Nephron progenitor cell (in vitro differentiated cells): ENCODE measurements at places on chromosomes 5 and 9.

- H3K27me3 ChIP-seq, result no peaks in the 10 kb centered on the region
Measured at GRCh38 chr5:53792338-53792737, 231.9 kb downstream of the NDUFS4 start.

DNA sequence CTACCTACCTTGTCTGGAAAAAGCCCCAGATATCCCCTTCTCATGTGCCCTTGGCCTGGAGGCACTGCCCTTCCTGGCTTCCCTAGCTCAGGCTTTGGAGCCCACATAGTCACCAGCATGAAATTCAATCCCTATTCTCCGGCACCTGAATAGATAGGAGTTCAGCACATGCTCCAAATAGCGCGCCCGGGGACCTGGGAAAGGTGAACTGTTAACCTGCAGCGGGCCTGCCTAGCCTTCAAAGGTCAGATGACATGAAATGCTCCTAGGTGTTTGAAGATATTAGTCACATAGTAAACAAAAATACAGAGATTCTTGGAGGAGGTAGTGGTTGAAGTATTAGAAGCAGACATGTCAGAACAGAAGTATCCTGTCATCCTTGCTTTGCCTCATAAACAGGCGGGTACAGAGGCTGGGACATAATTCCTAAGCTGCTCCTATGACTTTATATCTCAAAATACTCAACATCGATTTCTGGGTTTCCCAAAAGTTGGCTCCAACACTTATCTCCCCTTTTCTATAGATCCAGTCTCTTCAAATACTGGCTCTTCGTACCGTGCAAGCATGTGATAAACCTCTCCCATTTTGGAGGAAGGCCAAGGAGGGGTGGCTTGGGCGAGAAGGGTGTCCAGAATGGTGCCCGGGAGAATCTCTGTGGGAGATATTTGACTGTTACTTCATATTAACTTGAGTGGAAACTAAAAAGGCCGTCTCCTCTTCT, 88.0 kb upstream of the ANKH start:
- peak overlapping the region; percentile 42 for H3K27ac ChIP-seq
- DNase-seq, result no peak
- no peaks in the 10 kb centered on the region for H3K36me3 ChIP-seq
- H3K4me1 ChIP-seq, result peaks cover 30% of the 10 kb centered on the region
- no peak overlapping the region for H3K4me3 ChIP-seq
- peaks cover 3% of the 10 kb centered on the region for H3K27me3 ChIP-seq

DNA sequence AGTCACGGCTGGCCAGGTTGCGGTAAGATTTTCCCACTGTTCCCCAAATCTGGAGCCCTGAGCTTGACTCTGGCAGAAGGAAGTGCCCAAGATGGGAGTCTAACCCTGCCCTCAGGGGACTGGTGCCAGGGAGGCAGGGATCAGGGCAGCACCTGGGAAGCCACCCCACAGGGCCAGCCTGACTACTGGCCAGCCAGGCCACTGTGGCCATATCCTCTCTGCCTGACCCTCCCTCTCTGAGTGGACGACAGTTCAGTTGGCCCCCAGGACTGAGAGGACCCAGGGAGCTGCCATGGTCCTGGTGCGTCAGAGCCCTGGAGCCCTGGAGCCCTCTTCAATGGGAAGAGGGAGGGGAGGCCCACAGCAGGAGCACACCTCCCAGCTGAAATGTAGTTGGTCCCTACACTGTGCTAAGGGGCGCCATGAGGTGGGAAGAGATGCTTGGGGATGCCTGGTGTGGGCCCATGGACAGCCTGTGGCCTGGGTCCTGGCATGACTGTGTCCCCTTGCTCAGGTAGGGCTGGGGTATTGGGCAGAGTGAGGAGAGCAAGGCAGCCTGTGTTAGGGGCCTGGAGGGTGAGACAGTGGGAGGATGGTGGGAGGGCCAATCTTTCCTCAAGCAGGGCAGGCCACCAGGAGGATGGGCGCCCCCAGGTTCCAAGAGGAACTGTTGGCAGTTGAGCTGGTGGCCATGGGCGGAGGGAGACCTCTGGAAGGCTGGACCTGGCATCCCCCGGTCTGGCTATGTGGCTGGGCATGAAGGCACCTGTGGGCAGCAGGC, 81.1 kb downstream of the PHF2 start:
- H3K27ac ChIP-seq, result peak overlapping the region; percentile 42
- H3K36me3 ChIP-seq, result peaks cover 13% of the 10 kb centered on the region
- peaks cover 3% of the 10 kb centered on the region for H3K27me3 ChIP-seq
- DNase-seq, result no peak
- no peak overlapping the region for H3K4me3 ChIP-seq

GRCh38 chr5:31236339-31236738, 42.9 kb downstream of the CDH6 start:
- no peak overlapping the region for H3K4me3 ChIP-seq
- peaks cover 24% of the 10 kb centered on the region for H3K4me1 ChIP-seq
- H3K27me3 ChIP-seq, result no peaks in the 10 kb centered on the region
- peak overlapping the region; percentile 55 for H3K27ac ChIP-seq

DNA sequence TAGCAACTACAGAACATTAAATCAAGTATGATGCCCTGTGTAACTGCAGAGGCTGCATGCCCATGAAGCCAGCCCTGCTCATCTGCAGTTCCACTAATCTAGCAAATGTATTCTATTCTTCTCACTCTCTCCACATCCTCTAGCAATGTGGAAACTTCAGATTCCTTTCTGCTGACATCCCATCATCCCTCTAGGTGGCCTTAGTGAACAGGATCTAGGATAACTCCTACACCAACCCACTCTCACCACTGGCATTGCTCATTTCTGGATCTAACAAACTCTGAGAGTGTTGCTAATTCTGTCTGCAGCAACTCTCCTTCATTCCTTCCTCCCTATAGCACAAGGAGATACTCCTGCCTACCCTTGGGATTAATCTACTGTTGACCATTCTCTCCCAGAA, 80.8 kb downstream of the FAM81B start:
- peaks cover 79% of the 10 kb centered on the region for H3K36me3 ChIP-seq
- peaks cover 3% of the 10 kb centered on the region for H3K27me3 ChIP-seq
- no peak overlapping the region for H3K4me3 ChIP-seq
- peaks cover 10% of the 10 kb centered on the region for H3K4me1 ChIP-seq
- no peak for DNase-seq

GRCh38 chr5:74067748-74068541, 441.9 kb downstream of the ARHGEF28 start:
- H3K4me1 ChIP-seq, result peaks cover 14% of the 10 kb centered on the region
- no peak for DNase-seq
- H3K27me3 ChIP-seq, result peaks cover 4% of the 10 kb centered on the region
- no peak overlapping the region for H3K4me3 ChIP-seq
- H3K27ac ChIP-seq, result no peak overlapping the region
- H3K36me3 ChIP-seq, result no peaks in the 10 kb centered on the region

DNA sequence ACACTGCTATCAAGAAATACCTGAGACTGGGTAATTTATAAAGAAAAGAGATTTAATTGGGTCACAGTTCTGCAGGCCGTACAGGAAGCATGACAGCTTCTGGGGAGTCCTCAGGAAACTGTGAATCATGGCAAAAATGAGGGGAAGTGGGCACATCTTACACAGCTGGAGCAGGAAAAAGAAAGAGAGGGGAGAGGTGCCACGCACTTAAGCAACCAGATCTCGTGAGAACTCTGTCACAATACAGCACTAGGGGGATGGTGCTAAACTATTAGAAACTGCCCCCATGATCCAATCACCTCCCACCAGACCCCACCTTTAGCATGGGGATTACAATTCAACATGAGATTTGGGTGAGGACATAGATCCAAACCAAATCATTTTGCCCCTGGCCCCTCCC, 105.5 kb upstream of the CPLX2 start:
- peaks cover 7% of the 10 kb centered on the region for H3K27me3 ChIP-seq
- DNase-seq, result no peak
- no peak overlapping the region for H3K4me3 ChIP-seq
- H3K27ac ChIP-seq, result no peak overlapping the region
- H3K4me1 ChIP-seq, result peaks cover 5% of the 10 kb centered on the region

DNA sequence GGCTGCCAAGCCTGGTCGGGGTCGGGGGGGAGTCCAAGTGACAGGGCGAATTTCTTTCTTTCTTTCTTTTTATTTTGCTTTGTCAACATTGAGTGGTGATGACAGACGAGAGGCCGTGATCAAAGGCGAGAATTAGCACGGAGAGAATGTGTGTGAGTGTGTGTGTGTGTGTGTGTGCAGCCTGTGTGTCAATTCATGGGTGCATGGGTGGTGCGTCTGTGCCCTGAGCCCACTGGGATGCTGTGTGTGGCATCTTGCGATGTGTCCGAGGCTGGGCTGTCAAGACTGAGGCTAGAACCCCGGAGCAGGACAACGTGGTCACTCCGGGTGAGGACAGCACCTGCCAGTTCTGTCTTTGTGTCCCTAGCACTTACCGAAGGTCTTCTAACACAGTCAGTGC, 4.7 kb upstream of the FIBCD1 start:
- H3K36me3 ChIP-seq, result no peaks in the 10 kb centered on the region
- H3K27ac ChIP-seq, result no peak overlapping the region
- H3K4me1 ChIP-seq, result no peaks in the 10 kb centered on the region
- peaks cover 73% of the 10 kb centered on the region for H3K27me3 ChIP-seq

DNA sequence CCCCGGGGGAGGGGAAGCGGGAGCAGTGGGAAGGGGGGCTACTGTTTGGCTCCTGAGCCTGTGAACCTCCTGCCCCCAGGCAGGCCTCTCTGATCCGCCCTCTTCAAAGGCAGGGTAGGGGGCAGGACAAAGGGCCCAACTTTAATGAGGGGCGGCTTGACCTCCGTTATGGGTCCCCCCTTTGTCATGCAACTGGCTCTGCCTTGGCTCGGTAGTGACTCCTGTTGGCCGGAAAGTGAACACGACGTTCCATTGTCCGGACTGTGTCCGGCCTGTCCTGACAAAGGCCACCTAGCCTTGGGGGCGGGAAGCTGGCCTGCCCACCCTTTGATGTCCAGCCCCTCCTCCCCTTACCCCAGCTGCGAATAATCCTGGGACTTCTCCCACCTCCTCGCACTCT, 1.3 kb downstream of the CDX1 start:
- no peak overlapping the region for H3K27ac ChIP-seq
- DNase-seq, result no peak
- no peaks in the 10 kb centered on the region for H3K36me3 ChIP-seq
- H3K4me1 ChIP-seq, result peaks cover 69% of the 10 kb centered on the region

DNA sequence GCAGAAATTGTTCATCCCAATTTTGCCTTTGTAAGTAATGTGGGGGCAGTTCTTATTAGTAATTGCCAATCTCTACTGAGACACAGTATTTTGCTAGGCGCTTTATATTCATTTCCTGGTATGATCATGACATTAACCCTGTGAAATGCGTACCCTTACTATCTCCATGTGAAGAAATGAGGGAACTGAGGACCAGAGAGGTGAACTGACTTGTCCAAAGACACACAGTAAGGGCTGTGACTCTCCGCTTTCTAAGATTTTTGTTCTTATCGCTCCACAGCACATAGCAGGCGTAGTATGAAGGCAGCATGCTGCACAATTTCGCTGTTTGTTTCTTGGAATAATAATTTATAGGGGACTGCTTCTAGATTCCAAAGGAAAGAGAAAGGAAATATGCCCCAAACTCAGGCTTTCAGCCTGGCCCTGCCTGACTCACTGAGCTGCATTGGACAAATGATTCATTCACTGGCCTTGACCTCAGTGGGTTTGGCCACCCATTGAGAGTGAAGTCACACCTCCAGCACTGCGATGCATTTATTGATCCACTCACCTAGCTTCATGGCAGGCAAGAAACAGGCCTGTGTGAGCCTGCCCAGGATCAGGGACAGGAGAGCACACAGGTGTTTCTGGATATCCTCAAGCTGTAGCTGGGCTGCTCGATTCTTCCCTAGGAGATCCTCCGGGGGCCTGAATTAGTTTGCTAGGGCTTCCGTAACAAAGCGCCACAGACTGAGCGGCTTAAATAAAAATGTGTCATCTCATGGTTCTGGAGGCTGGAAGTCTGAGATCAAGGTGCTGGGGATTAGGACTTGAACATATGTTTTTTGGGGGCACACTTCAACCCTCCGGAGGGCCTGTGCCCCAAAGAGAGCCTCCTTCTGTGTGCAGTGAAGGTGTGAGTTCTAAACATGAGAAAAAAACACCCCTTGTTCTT, 7.2 kb upstream of the DUSP1 start:
- no peaks in the 10 kb centered on the region for H3K36me3 ChIP-seq
- H3K4me1 ChIP-seq, result peaks cover 31% of the 10 kb centered on the region
- no peak overlapping the region for H3K27ac ChIP-seq
- no peak for DNase-seq

- H3K27ac ChIP-seq, result no peak overlapping the region
- H3K36me3 ChIP-seq, result no peaks in the 10 kb centered on the region
- H3K27me3 ChIP-seq, result no peaks in the 10 kb centered on the region
- peak; percentile 59 for DNase-seq
- H3K4me1 ChIP-seq, result peaks cover 39% of the 10 kb centered on the region
Measured at GRCh38 chr5:142716963-142717362, 31.1 kb upstream of the FGF1 start.
